ENCODE measurements at places on chromosomes 7 and 10.

GRCh38 chr10:120455004-120455403, 2.0 kb upstream of the PLPP4 start:
- no peak for DNase-seq

DNA sequence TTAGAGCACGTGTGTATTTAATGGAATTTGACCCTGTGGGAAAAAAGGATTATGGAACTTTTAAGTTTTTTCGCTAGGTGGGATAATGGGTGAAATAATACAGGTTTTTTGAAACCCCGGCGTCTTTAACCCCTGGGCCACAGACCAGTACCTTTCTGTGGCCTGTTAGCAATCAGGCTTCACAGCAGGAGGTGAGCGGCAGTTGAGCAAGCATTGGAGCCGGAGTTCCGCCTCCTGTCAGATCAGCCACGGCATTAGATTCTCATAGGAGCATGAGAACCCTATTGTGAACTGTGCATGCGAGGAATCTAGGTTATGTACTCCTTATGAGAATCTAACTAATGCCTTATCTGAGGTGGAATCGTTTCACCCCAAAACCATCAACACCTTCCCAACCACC, 28.6 kb downstream of the WAC start:
- no peak for DNase-seq

DNA sequence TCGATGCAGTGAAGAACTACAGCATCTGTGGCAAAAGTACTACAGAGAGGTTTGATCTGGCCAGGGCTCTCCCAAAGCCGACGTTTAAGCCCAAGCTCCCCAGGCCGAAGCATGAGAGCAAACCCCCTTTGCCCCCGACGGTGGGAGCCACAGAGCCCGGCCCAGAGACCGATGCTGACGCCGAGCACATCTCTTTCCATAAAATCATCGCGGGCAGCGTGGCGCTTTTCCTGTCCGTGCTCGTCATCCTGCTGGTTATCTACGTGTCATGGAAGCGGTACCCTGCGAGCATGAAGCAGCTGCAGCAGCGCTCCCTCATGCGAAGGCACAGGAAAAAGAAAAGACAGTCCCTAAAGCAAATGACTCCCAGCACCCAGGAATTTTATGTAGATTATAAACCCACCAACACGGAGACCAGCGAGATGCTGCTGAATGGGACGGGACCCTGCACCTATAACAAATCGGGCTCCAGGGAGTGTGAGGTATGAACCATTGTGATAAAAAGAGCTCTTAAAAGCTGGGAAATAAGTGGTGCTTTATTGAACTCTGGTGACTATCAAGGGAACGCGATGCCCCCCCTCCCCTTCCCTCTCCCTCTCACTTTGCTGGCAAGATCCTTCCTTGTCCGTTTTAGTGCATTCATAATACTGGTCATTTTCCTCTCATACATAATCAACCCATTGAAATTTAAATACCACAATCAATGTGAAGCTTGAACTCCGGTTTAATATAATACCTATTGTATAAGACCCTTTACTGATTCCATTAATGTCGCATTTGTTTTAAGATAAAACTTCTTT, 2.3 kb downstream of the LRRTM3 start:
- DNase-seq, result no peak

DNA sequence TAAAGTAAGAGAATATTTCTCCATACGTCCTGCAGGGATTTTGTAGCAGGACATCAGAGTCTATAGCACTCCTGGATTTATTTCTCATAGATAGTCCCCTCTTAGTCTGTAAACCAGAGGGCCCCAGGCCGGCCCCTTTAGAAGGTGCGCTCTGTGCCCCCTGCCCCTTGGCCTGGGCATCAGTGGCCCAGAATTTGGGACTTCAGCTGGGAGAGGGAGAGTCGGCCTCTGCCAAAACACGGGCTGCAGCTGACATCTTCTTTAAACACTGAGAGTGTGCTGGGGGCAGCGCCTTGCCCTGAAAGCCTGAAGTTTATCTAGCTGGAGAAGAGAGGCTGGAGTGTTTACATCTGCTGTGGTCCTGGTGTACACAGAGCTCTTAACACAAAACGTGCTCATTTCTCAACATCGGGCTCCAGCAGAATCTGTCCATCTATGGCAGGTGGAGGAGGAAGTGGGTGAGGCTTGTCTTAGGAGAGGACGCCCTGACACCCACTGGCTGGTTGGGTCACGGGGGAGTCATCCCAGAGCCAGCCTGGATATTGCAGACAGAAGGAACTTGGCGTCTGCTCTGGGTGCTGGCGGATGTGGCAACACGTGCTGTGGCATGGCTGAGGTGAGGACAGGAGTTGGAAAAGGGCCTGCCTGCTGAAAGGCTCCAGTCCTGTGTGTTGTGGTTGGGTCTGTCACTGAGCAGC, 5.0 kb upstream of the TACR2 start:
- no peak for DNase-seq

- no peak for DNase-seq
Measured at GRCh38 chr7:103637094-103637493, 191.1 kb upstream of the SLC26A5 start.

DNA sequence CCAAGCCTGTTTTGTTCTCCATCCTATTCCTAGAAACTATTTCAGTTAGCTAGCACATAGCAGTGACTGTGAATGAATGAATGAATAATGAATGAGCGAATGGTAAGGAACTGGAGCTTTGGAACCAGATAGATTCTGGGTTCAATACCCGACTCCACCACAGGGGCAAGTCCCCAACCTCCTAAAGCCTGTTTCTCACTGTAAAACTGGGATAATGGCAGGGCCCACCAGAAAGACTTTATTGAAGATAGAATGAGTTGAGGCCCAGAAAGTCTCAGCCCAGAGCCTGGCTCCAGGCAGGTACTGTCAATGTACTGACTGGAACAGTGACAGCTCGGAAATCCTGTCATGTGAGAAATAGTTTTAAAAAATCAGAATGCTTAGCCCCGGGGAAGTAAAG, 1.1 kb upstream of the CDH23 start:
- DNase-seq, result no peak

DNA sequence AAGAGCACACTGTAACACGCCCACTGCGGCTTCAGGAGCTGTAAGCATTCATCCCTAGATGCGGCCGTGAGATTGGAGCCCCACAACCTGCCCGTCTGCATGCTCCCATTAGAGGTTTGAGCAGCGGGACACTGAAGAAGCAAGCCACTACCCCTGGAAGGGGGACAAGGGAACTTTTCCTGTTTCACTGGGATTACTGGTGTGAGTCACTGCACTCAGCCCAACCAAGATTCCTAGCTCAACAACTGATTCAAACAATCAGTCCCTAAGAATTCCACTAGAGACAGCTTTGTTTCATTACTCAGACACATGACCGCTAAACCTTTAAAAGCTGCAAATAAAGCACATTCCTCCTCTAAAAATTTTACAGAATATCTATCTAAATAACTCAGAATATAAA, 69.8 kb downstream of the ORC5 start:
- no peak for DNase-seq

DNA sequence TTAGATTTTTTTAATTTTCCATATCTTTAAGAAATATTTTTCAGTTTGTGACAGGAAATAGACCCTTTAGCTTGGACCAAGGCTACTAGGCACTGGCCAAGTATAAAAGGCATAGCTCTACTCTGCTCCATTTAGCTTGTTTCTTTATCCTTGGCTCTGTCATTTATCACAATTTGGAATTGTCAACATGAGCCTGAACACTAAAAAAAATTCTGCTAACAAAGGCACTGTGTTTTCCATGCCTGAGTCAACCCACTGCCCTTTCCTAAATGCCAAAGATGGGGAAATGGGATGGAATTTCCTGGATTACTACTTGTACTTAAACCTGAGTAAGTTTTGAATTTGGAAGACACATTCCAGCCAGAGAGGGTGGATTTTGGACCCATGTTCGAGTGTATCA, 128.4 kb downstream of the NSUN6 start:
- no peak for DNase-seq

- DNase-seq, result no peak
Measured at GRCh38 chr7:102106625-102107024, 180.0 kb upstream of the SH2B2 start.

GRCh38 chr10:22831586-22831985, 96.3 kb upstream of the ARMC3 start:
- DNase-seq, result no peak

DNA sequence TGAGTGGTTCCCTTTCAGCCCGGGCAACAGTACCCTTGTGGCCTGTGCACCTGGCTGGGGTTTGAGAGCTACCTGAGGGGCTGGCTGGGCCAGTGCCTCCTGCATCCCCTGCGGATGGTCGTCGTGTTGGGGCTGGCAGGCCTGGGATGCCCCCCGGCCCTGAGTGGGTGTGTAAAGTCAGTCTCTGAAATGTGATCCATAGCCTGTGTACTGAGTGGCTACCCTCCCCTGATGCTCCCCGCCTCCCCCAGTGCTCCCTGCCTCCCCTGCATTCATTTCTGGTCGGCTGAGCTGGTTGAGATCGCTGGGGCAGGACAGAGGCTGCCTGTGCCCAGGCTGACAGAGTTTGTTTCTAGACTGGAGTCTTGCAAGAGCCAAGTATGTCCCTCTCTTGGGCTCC, 9.3 kb downstream of the ZNF316 start:
- DNase-seq, result no peak

DNA sequence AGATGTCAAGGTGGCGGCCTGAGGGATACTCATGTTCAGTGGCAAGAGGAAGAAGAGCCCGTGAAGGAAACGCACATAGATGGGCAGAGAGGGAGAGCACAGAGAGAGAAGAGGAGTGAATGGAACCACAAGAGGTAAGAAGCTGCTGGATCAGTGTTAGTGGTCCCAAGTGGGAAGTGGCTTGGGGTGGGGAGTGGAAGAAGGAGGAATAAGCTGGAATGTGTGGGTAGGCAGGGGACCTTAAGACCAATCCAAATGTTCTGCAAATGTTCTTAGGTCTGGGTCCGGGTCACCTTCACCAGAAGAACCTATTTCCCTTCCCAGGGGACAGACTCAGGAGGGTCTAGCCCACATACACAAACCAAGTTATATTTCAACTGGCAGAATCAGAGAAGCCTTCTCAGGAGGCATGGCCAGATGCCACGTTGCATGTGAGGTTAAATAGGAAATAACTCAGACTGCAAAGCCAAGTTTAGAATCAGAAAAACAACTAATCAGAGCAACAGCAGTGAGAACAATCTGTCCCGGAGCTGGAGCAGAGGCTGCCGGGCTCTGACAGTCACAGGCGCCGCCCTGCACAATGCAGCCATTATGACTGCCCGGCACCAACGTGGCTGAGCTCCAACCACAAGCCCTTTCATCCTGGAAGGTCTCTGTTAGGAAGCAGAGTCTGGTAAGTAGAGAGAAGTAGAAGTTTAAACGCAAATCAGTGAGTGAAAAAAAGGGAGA, 78.6 kb upstream of the ARMC3 start:
- DNase-seq, result no peak

- no peak for DNase-seq
Measured at GRCh38 chr7:19619122-19619521, 89.7 kb downstream of the POLR1F start.

- DNase-seq, result no peak
Measured at GRCh38 chr7:116782177-116782711, 80.1 kb upstream of the CAPZA2 start.
